ENCODE measurements at places on chromosomes 12 and 14.

- peak; percentile 71 for DNase-seq
Observed at GRCh38 chr14:100406505-100407131, 83.5 kb downstream of the SLC25A47 start.

GRCh38 chr14:98008381-98009113 lies 1211.4 kb downstream of the VRK1 start:
- DNase-seq = no peak

DNA sequence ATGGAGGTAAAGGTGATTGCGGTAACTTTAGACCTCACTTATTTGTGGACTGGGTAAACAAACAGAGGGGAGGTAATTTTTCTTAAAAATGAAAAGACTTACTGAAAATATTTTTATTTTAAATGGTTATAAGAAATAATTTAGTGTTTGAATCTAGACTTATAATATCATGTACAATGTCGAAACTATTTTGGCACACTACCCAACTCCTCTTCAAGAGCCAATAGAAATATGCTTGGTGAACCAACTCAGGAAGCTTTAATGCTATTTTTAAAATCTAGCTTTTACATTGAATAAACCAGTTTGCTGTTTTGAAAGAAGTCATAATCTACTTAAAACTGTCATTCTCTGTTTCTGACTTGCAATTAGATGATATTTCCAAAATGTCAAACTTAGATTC lies 175.8 kb upstream of the NPAS3 start:
- peak; percentile 11 for DNase-seq

DNA sequence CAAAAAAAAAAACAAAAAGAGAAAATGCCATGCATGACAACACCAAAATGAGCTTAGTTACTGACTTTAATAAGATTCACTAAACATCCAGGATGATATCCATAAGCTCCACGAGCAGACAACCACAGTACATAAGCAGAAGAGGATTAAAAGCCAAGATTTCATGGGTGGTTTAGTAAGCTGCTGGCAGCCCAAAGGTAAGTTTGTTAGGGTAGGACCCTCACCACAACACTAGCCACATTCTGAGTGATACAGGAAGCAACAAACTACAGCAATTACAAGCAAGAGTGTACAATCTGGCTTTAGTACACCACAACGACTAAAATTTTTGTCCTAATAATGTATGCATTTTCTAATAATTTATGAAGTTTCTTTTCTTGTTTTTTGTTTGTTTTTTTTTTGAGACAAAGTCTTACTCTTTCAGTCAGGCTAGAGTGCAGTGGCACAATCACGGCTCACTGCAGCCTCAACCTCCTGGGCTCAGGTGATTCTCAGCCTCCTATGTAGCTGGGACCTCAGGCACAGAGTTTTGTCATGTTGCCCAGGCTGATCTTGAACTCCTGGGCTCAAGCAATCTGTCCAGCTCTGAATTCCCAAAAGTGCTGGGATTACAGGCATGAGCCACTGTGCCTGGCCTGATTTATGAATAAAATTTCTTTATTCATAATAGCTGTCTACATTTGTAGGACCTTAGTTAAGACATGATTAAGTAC lies 221.4 kb downstream of the MED13L start:
- no peak for DNase-seq

DNA sequence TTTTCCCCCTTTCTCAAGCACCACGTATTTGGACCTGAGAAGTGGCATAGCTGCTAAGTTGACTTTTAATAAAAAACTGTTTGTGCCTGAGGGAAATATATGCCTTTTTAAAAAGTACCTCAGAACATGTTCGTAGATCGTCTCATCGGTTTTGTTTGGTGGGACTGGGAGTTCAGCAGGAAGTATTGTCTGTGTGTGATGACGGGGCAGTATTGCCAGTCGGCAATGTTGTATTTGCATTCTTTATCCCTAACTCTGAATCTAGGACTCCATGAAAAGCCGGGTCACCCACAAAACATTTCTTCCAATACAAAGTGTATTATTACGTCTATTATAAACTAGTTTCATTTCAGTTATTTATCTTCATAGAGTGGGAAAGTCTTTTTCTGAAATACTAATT lies 19.7 kb upstream of the FGD4 start:
- DNase-seq = no peak

- DNase-seq = no peak
Observed at GRCh38 chr12:16785524-16785923, 179.6 kb upstream of the LMO3 start.

GRCh38 chr12:64019101-64019500 lies 174.6 kb downstream of the SRGAP1 start:
- DNase-seq = no peak

DNA sequence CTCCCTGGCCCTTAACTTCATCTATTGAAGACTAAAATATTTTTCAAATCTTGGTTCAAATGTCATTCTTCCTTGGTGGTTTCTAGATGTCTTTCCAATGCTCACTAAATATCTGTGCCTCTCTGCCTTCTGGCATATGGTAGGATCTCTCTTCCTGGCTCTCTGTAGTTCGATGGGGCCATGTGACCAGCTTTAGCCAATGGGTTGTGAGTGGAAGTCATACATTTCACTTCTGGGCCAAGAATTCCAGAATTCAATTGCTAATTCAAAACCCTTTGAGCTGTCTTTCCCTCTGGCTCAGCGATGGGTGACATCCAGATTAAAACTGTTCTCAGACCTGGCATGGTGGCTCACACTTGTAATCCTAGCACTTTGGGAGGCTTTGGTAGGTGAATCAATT lies 25.8 kb upstream of the CTDSP2 start:
- no peak for DNase-seq

DNA sequence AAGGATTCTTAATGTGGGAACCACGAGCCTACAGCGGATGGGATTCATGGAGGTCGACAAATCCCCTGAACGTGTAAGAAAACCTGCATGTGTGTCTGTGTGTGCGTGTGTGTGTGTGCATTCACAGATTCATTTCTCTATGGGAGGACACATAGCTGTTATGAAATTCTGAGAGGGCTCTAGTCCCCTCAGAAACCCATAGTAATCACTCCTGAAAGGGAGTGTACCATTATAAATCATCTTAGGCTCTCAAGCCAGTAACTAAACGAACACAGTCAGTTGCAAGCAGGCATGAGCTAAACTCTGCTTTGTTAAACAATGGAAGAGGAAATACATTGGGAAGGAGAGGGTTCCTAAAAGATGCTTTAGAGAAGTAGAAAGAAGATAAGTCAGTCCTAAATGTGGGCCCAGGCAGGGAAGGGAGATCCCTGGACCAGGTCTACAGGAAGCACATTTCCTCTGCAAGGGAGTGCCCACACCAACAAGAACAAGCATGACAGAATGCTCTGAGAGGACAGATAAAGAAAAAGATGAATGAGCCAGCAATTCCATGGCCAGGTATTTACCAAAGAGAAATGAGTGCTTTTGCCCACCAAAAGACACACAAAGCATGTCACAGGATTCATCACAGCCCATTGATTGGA lies 91.3 kb downstream of the ITPR2 start:
- DNase-seq = no peak

- DNase-seq = no peak
Observed at GRCh38 chr12:107992029-107992428, 137.1 kb upstream of the WSCD2 start.

Measured in fibroblast of villous mesenchyme (primary cell).